ENCODE measurements at places on chromosomes 7 and 10. TPM values are rescaled to one million over a fixed set of nuclear protein-coding genes. Genes with fewer than 3 reads are reported as not detected.

DNA sequence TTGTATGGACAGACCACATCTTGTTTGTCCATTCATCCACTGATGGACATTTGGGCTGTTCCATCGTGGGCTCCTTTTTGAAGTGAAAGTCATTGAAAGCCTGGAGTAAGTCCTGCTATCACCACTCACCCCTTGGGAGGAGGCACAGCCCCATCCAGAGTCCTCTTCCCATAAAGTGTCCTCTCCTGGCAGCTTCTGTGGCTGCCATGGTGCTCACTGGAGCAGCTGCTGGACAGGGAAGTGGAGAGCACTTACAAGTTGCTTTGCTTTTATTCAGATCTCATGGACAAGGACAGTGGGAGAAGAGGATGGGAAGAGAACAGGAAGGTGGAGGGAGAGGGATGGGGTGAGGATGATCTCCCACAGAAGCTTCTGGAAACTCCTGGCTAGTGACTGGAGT is 18.5 kb upstream of the EIF5AL1 start:
- no peak for DNase-seq

DNA sequence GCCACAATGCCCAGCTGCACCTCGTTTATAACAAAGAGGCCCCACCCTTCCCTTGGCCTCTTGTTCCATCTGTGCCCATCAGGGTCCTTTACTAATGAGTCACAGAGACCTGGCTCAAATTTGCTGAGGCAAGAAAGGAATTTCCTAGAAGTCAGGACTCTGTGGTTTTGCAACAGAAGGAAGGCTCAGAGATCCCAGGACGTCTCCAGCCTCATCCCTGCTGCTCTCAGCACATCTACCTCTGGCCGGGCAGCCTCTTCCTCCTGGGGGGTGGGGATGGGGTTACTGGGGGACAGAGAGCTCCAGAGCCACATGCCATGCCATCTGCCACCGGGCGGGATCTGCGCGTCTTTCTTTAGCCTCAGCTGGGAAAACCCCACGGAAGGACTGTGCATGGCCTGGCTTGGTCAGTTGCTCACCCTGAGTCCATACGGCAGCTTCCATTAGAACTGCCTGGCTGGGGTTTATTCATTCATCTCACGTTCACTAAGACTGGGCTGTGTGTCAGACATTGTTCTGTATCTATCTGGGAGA is 41.9 kb upstream of the PSMG3 start:
- DNase-seq: no peak

DNA sequence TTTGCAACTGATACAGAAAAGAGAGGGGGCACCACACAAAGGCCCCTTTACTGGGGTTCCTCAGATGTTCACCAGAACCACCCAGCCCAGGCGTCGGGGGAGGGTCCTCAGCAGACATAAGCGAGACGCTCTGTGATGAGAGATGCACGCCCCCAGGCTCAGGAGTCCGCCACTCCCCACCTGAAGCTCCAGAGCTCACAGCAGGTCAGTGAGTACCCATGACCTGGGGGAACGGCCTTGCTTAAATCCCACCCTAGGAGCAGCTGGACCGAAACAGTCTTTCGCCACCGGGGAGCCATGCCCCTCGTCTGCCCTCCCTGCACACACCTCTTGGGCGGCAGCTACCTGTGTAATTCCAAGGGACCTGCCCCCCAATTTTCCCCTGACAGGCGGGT is 2.8 kb downstream of the CRYGN start:
- no peak for DNase-seq

GRCh38 chr7:143511593-143512047 is 33.9 kb downstream of the TAS2R41 start:
- no peak for DNase-seq

Gene C7orf57
- total RNA-seq: 0.79 TPM

Gene GHRHR
- total RNA-seq: not detected

DNA sequence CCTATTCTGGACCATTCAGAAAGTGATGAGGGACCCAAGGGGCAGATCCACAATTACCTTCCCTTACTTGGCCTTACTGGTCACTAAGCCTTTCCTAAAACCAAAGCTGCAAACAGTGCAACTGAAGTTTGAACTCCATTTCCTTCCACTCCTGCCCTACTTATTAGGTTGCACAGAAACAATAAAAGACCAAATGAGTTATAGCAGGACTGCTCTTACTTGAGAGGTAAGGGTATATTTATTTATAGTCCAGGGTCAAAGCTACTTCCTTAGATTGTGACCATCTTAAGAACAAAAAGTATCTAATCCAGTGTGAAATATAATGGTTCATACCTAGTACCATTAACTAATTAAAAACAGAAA is 27.0 kb downstream of the CDK6 start:
- no peak for DNase-seq

DNA sequence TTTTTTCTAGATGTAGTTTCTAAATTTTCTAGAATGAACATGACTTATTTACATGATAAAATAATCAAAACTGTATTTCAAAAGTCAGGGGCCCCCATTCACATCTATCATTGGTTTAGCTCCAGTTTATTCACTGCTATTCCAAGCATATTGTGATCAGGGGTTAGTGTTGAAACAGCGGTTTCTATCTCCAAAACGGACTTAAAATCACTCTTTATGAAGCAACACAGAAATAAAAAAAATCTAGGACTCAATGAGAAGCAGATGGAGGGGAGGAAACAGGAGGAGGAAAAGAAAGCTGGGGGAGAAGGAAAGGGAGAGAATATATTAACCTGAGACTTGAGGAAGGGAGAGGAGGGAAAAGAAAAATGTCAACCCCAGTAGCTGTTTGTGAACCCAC is 14.8 kb upstream of the CH25H start:
- no peak for DNase-seq

Gene GCC1
- 25.8 TPM for total RNA-seq

GRCh38 chr7:99562114-99562784 is 3.8 kb downstream of the ZNF655 start:
- no peak for DNase-seq

Gene FAM25A
- total RNA-seq: not detected

Gene GIMAP1
- total RNA-seq: not detected

- peak; percentile 82 for DNase-seq
Observed at GRCh38 chr7:18590744-18591340, 95.3 kb downstream of the HDAC9 start.
